ENCODE measurements at places on chromosomes 16 and 17.

DNA sequence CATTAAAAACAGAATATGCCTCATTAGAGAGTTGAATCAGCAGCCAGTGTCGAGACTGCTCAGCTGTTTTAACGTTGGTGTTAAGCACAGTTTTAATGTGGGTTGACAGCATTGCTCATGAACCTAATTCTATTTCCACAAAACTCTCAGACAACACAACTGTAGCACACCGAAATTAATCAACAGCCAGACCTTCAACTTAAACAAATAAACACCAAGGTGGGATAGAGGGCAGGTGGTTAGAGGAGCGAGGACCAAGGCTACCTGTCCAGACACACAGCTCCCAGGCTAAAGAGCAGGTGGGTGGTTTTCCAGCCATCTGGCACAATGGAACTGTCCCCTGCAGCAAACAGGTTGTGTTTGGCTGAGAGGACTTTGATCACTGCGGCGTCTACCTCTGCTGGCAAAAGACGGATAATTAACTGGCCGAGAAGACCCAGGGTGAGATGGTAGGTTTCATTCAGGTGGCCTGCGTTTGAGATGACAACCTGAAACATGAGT, 69.6 kb upstream of the ATP2A3 start:
- no peak for DNase-seq

DNA sequence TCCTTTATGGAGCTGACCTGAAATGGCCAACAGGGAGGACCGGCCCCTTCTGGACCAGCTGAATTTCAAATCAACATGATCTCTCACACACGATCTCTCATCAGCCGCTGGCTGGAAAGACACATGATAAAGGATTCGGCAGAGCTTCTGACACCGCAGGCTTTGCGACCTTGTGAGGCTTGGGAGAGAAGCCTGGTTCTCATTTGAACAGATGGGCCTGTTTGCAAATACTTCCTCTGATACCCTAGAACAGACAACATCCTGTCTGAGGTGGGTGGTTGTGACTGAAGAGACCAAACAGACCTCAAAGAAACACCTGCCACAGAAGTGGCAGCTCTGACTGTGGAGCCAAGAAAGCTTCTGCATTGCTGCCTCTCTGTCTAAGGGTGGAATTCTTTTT, 77.9 kb upstream of the SDK2 start:
- DNase-seq = no peak

GRCh38 chr16:61915569-61915968, 120.7 kb downstream of the CDH8 start:
- DNase-seq = no peak

- DNase-seq = no peak
Measured at GRCh38 chr16:53529513-53529912, 26.5 kb upstream of the AKTIP start.

GRCh38 chr16:4795828-4796572, 831 bp downstream of the SMIM22 start:
- DNase-seq = no peak

DNA sequence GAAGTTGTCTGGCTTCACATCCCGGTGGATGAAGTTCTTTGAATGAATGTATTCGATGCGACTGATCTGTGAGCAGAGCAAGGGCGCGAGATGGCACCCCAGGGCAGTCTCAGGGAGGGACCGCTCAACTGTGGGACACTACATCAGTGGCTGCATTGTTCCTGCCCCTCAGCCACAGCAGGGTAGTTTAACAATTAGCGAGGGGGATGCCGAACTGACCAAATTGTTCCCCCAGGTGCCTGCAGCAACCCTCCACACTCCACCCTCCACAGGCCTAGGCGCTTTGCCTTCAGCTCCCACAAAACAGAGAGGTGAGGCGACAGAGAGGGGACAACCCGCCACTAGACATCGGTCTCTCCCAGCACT, 20.3 kb downstream of the CSNK1D start:
- DNase-seq = no peak

DNA sequence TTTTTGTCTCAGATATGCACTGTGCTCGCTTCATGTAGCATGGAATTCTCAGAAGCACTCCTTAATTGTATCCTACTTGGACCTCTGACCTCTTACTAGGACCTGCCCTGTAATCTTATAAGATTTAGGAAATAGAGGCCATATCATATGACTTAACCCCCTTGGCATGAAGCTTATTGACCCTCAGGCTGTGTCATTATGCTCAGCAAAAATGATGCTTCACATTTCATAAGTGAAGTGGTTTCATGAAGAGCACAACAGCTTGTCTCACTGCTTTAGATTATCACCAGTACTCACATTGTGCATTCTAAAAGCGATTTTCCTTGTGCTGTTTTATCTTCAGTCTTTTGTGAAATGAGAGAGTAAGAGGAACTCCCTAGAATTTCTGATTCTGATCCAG, 6.4 kb downstream of the PHKB start:
- no peak for DNase-seq

DNA sequence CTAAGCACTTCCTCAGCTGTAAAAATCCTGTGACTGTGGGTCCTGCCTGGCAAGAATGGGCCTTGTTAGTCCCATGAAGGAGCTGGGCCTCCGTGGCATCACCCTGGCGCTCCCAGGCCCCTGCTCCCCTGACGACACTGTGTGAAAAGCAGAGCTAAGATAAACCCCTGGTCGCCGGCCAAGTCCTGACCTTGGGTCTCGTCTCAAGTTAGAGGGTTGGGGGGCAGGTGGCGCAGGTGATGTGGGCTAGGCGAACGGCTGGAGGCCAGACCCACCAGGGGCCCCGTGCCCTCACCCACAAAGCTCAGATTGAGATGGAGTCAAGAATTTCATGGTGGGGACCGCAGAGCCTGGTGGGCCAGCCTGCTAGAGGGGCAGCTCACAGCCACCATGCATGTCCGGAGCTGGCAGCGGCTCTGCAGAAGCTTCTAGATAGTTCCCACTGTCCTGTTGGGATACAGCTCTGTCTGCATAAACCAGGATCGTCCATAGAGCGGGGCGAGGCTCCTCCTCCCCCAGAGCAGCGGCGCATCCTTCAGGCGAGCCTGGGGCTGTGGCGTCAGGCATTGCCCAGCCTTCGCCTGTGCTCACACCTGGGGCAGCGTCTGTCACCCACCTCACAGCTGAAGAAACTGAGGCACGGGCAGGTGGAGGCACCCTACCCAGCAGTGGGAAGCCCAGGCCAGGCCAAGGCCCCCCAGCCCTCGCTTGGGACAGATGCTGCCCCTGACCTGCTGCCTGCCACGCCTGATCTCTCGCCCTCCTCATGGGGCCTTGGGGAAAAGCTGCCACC, 12.0 kb downstream of the CYBC1 start:
- no peak for DNase-seq
